ENCODE measurements at places on chromosomes 3 and 15.
A peak's percentile ranks its signal among the peaks of the same experiment; 100 is the strongest.

DNA sequence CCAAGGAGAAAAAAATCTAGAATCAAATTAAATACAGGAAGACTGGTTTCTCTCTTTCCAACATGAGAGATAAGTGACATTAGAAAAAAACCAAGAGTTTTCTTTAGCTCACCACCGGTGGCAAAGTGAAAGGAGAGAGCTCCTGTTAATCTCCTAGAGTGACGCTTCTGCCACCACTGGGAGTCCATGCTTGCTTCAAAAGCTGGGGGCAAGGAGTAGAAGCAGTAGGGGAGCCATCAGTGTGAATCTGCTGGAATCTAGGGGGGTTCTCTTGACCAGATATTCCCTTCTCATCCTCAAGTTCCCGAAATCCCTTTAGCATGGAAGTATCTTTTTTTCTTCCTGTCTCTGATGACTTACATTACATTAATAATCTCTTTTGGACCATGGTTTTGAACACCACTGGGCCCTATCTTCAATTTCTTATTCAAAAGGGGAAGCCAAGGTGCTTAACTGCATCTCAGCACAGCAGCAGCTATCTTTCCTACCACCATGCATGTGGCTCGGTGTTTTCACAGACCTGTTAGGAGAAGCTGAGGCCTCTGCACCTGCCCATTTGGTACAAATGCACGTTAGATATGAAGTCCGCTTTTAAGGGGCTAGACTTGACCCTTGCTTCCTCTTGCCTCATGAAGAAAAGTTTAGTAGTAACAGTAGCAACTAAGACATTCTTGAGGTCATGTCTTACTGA lies 6.6 kb upstream of the ICE2 start:
- no peak for DNase-seq

GRCh38 chr3:179811321-179812095 lies 158.7 kb downstream of the USP13 start:
- DNase-seq, result peak; percentile 22

DNA sequence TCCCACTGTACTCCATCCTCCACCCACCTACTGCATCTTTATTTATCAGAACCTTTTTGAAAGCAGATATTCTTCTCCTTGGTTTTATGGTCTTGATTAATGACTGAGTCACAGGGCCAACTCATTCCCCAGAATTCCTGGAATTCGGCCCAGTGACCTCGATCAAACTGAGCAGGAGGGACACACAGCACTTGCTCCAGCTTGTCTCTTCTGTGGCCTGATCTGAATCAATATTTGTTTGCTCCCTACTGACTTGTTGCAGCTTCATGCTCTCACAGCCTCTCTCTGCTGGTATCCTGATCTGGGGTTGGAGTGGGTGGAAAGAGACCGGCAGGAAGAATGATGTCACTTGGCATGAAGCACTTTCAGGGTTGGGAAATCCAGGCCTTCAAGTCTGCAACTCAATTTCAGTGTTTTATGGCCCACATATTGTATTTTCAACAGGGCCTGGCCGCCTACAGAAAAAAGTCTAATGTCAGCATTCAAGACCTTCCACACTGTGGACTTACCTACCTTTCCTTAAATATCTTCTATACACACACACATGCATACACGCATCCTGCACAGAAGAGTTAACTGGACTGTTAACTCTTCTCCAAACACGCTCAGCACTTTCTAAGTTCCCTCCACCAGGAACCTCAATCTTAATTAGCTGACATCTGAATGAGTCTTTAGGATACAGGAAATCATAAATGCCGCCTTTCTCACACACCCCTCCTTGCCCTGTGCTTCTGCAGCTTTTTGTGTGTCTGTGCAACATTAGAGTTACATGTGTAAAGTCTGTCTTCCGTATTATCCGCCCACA lies 4.6 kb downstream of the ANXA2 start:
- DNase-seq, result peak; percentile 72

DNA sequence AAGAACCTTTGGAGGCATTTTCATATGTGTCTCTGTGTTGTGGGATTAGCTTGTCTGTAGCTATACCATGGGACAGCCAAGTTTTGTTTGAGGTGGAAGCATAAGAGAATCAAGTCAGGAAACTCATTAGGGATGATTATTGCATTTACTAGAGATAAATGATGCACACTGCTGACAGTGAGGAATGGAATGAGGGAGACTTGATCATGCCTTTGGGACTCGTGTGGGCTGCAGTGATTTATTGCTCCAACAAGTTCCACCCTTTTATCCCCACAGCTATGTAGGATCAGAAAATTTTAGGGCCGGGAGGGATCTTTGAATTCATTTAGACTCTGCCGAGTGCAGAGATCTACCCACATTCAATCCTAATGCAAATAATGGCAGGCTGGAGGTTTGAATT lies 16.3 kb downstream of the ZNF385D start:
- DNase-seq, result no peak

DNA sequence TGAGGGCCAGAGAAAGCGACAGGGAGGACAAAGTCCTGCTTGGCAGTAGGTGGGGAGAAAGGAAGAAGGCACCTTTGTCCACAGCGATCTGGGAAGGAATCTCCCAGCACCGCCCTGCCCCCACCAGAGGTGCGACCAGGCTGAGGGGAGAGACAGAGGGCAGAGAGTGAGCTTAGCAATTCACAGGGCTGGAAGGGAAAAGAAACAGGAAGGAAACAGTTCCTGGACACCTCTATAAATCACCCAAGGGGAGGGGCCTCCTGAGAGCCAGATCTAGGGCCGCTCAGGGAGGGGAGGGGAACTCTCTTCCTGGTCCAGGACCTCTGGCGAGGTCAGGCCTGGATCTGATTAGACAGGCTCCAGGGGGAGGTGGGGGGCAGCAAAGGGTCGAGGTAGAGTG lies 35.4 kb downstream of the RNU5B-1 start:
- DNase-seq, result no peak

- DNase-seq, result no peak
Measured at GRCh38 chr15:63244976-63245645, 32.3 kb upstream of the APH1B start.

DNA sequence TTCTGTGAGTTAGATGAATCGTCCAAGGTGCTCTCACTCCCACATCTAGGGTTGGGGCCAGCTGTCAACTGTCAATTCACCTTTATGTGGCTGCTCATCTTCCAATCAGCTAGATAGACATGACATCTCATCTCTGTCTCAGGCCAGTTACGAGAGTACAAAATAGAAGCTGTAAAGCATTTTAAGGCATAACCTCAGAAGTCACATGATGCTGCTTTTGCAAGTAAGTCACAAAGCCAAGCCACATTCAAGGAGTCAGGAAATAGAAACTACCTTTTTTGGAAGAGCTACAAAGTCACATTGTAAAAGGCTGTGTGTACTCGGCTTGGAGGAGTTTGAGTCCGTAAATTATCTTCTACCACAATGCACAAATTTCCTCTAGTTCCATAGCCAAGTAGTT lies 5.1 kb upstream of the CCR1 start:
- DNase-seq, result no peak

DNA sequence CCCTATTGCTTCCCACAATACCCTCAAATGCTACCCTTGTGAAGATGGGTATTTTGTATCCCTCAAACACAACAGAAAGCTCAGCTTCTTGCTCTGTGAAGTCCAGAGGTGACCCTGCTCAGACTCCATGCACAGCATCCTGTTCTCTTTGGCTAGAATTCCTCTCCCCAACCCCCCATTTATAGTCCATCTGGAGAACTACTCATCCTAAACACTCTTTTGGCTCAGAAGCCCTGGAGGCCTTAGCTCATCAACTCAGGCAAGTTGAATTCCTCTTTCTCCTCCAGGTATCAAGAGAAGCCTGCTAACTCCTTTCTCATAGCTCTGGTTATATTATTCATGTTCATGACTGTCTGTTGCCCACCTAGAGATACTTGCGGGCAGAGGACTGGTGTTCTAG lies 18.3 kb upstream of the GASK1A start:
- no peak for DNase-seq

GRCh38 chr3:82055792-82056191 lies 294.3 kb upstream of the GBE1 start:
- no peak for DNase-seq

DNA sequence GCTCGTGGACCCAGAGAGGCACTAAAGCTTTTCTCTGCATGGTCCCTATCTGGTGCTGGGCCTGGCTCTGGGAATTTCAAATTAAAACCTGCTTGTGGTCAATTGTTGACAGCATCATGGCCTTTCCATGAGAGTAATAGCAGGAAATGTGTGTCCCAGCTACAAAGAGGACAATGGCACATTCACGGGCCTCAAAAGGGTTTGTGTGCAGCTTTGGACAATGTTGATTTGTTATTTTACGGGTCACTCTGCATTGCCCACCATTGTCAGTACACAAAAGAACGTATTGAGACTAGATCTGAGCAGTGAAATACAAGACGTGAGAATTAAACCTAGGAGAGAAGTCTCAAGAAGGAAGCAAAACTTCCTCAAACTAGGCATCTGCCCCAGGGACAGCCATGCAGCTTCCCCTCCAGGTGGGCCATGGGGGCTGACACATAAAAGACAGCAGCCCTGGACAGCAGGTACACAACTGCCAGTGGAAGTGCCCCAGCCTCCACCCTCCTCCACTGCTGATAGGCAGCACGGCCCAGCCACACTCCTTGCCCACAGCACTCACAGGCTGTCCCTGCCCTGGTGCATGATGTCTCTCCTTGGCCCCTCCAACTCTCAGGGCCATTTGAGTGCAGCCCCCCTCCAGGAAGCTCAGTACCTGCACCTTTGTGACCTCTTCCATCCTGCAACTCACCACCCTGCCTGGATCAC lies 15.9 kb upstream of the LTF start:
- DNase-seq, result no peak

- DNase-seq, result no peak
Measured at GRCh38 chr3:183222631-183223235, 30.3 kb upstream of the B3GNT5 start.

DNA sequence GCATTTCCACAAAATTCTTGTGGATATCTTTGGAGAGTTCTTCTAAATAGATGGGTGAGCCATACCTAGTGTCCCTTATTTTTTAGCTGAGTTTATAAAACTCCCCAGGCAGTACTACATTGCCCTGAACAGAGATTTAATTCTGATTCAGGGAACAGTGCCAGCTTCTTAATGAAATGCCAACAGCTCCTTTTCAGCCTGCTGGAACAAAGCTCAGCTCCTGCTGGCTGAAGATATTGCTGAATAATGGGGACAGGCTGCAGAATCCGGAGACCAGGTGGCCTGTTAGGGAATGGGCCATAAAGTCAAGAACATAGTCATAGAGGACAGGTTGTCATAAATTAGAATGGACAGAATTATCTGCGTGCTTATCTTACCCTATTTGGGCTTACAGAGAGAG lies 8.9 kb downstream of the HGD start:
- DNase-seq, result no peak

GRCh38 chr15:101435761-101436160 lies 53.7 kb downstream of the PCSK6 start:
- DNase-seq, result no peak

GRCh38 chr3:95460274-95460673 lies 1354.1 kb upstream of the EPHA6 start:
- no peak for DNase-seq

DNA sequence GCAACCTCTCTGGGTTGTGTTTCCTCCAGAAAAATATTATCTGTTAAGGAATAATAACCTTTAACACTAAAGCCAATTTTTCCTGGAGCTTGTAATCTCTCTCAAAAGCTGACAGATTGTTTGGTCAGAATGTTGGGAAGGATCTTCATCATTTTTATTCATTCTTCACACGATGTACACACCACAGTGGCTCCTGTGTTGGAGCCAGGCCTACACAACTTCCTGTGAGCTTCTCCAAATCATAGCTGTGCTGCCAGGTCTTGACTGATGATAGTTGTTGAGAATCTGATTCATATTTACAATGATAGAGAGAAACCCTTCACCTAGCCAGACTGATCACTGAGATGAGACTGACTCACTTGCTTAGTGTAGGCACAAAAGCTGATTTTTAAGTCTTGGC lies 151.0 kb upstream of the ROBO2 start:
- no peak for DNase-seq

DNA sequence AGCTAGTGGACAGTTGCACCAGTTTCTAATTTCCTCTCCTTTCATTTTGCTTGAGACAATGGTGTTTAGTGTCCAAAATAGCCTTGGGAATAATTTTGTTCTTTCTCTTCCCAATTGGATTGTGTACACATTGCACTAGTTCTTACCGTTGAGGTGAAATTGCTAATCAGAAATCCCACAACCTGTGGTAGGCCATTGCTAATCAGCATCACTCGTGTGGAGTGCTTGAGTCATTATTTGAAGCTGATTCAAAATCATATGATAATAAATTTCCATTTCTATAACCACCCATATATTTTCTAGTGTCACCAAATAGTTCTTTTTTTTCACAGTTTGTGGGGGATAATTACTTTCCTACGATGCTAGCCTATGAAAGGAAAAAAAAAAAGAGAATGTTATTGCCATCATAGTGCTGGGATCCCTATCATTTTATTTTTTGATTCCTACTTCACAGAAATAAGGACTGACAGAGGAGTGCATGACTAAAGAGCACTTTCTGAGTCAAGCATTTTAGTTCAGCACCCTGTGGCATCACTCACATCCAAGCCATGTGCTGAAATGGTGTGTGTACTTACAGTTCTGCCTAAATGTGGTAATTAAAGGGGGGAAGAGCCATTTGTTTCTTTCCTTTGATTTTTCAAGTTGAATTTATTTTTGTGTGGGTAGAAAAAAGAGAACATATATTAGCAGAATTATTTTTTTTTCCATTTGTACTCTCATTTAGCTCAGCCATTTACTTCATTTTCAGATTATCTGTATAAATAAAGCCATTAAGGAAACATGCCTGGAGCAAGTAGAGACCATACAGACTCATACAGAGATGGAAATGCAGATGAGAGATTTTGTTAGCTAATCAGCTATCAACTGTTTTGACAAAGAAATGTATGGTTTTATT lies 108.0 kb upstream of the MEIS2 start:
- no peak for DNase-seq

GRCh38 chr3:23798876-23799275 lies 6.9 kb upstream of the UBE2E1 start:
- DNase-seq, result no peak

GRCh38 chr3:98039322-98040024 lies 4.4 kb upstream of the GABRR3 start:
- DNase-seq, result peak; percentile 76

DNA sequence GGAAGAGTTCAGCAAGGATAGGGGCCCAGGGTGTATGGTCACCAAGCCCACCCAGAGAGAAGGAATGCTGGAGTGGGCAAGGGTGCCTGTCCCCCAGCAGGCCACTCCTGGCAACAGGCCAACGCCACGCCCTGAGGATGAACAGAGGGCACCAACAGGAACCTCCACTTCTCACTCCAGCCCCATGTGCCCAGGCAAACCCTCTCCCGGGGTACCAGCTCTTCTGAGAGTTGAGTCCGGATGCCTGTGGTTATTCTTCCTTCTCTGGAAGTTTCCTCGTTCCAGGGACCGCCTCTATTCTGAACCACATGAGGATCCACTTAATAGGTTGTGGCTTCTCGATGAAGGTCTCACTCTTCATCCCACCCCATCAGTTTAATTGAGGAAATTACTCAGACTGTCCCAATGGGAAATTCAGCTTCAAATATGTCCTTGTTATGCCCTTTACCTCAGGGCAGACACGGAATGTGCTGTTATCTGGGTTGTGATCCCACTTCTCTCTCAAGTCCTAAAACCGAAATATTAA lies 114.3 kb downstream of the LIPC start:
- DNase-seq, result no peak
